ENCODE measurements at places on chromosomes 6 and 20.
A peak's percentile ranks its signal among the peaks of the same experiment; 100 is the strongest.

DNA sequence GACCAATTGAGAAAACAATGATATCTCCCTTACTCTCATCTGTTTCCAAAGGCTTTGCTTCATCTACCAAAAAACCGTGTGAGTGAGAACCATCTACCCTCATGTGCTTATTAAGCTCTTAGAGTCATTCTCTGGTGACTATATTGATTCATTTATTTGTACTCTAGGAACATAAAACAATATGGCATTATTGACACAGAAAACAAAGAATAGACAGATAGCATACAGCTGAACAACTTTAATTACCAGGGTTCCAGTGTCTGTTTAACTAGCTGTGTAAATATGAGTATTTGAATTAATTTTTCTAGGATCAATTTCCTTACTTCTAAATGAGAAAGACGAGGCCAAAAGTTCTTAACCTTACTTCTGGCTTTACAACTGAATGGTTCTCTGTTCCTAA, 31.3 kb upstream of the HEY2 start:
- no peak for DNase-seq

DNA sequence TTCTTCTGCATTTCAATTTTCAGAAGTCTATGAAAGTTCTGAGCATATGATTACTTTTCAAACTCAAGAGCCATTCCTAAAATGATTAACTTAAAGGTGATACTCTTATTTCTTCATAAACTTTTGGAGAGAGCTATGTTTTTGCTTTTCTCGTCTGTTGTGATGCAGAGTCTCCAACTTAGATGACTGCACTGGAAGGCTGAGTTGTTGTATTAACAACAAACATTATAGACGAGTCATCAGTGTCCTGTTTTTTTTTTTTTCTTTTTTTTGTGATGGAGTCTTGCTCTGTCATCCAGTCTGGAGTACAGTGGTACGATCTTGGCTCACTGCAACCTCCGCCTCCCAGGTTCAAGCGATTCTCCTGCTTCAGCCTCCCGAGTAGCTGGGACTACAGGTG, 101.9 kb downstream of the CD109 start:
- no peak for DNase-seq

DNA sequence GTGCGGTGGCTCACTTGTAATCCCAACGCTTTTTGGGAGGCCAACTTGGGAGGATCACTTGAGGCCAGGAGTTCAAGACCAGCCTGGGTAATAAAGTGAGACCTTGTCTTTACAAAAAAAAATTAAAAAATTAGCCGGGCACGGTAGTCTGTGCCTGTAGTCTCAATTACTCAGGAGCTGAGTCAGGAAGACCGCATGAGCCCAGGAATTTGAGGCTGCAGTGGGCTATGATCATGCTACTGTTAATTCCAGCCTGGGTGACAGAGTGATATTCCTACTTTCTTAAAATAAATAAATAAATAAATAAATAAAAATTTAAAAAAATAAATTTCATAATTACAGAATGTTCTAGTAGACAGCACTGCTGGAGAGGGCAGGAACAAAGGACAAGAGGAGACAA, 62.4 kb downstream of the DST start:
- no peak for DNase-seq

GRCh38 chr6:53556986-53557715, 12.2 kb upstream of the GCLC start:
- no peak for DNase-seq

- no peak for DNase-seq
Measured at GRCh38 chr6:41655646-41656001, 17.4 kb downstream of the MDFI start.

DNA sequence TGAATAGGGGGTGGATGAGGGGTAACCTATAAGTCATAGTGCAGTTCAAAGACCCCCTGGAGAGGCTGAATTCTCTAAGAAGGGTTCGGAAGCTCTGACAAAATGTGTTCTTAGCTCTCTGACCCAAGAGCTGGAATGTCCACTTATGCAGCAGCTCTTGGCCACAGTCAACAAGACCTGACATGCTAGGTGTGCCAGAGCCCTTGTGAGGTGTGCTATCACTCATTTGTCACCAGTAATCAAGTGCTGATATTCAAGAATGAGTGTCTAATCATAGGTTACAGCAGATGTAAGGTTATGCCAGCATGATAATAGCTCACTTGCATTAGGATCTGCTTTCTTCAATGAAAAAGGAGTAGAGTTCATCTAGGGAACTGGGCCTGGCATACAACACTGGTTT, 28.1 kb downstream of the TOMM6 start:
- no peak for DNase-seq

DNA sequence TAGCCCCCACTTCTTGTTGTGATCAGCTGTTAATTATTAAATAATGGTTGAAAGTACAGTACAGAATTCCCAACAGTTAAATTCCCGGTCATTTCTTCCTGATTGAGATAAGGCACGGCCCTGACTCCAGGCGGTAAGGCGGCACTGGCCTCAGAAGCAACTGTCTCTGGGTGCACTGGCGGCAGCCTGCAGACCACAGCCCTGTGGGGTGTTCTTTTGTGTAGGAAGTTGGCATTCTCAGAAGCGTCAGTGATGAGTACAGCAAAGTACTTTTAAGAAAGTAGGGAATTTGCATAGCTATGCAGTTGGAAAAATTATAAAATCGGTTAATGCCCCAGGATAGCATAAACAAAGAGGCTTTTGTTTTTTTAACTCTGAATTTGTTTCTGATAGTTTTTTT, 50.5 kb downstream of the SAMD5 start:
- DNase-seq, result no peak

DNA sequence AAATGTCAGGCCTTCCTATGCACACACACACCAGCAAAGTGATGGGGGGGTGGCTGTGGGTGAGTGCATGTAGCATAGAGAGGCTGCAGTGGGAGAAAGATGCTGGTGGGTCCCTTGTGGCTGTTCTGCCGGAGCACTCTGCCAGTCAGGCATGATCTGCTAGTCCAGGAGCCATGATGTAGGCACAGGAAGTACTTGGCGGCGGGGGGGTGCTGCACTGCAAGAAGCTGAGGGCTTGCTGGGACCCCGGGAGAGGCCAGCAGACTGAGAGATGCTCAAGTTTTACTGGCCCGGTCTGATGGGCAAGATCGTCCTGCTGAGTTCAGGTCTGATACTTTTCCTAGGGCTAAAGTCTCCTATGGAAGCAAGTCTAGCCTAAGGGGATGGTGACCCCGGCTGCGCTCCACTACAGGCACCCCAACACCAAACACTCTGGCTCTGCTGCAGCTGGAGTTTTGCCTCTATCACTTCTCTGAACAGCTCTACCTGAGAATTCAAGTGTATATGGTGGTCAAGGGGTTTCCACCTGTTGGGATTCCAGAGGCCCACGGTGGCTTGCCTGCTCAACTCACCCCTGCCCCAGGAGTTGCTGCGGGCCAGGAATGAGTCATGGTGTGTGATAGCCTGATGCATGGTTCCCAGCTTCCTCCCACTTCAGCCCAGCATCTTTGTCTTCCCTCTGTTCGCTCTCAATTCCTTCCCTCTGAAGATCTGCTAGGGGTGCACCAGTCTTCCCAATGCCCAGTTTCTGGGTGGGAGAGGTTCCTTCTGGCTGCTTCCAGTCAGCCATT, 971.8 kb upstream of the ADGRB3 start:
- no peak for DNase-seq

- no peak for DNase-seq
Measured at GRCh38 chr6:37688078-37688850, 9.4 kb downstream of the MDGA1 start.

GRCh38 chr6:153167907-153168306, 36.8 kb upstream of the RGS17 start:
- no peak for DNase-seq

GRCh38 chr6:44989391-44989790, 338.7 kb upstream of the RUNX2 start:
- no peak for DNase-seq

GRCh38 chr6:169490830-169491229, 211.0 kb downstream of the WDR27 start:
- DNase-seq, result no peak

GRCh38 chr6:117547688-117548621, 54.4 kb downstream of the GOPC start:
- DNase-seq, result peak; percentile 63

DNA sequence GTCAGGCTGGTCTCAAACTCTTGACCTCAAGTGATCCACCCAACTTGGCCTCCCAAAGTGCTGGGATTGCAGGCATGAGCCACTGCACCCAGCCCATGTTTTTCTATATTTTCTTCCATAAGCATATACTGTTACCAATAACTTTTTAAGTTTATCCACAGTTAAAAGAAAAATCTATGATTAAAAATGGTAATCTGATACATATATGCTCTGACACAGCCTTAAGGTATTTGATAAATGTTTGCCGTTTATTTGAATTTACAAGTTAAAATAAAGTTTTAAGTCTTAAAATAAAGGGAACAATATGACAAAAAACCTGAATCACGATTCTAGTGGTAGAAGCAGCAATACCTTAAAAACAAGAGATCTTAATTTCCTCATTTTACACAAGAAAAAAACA, 5.2 kb downstream of the STK38 start:
- DNase-seq, result no peak

DNA sequence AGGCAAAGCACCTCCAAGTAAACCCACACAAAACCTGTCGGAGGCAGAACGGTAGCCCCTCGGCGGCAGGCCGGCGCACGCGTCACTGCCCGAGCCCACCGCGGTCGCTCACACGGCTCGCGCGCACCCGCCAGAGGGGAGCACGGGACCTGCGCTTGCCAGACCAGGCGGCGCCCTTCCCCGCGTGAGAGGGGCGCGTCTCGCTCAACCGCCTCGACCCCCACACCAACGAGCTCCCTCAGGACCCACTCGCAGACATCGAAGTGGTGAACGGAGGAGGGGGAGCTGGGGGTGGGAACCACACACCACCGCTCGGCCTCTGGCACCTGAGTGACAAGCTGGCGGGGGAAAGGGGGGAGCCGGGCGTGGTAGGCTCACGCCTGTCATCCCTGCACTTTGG, 1513.4 kb upstream of the DEFB115 start:
- DNase-seq, result no peak

Data from CD4-positive, alpha-beta T cell treated with Interleukin-10 for 1 hour (primary cell).